ENCODE measurements at places on chromosomes 7 and 10.
A peak's percentile ranks its signal among the peaks of the same experiment; 100 is the strongest.

DNA sequence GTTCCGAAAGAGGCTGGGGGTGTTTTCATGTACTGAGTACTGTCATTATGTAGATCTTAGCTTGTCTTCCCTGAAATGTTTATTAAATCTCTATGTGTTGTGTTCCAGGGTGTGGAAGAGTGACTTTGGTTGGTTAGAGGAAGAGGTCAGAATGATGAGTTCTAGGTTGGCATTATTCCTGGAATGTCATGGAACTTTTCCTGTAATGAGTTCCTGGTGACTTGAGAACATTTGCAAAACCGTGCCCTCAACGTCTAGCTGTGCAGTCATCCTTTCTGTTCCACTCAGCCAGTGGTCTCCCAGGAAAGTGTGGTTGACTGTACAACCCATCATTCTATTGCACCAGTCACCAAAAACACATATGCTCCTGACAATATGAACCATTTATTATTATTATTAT is 129.6 kb downstream of the BICC1 start:
- no peak for DNase-seq

DNA sequence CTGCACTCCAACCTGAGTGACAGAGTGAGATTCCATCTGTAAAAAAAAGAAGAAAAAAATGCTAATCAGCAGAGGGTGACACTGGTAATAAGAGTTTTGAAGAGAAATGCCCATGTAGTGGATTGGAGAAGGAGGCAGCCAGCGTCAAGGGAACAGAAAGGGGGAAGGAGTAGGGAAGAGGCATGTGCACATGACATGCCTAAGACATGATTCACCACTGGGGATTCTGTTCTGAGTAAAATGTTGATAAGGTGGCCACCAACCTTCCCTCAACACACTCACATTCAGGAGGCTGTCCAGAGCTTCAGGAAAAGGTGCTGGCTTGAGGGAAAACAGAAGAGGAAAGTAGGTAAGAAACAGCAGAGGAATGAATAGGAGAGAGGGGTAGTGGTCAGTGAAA is 39.9 kb downstream of the AKR1D1 start:
- DNase-seq: no peak

GRCh38 chr7:22025983-22026382 is 80.3 kb upstream of the CDCA7L start:
- DNase-seq: no peak

GRCh38 chr7:110065121-110065520 is 1025.8 kb upstream of the LRRN3 start:
- peak; percentile 26 for DNase-seq

- no peak for DNase-seq
These were observed 97.3 kb upstream of the MPP7 start for GRCh38 chr10:28400176-28400575.

Data from NCI-H510A treated with DMSO at 0.1 percent for 48 hours (cell line).